ENCODE measurements at places on chromosomes 12 and 14. TPM values are rescaled to one million over a fixed set of nuclear protein-coding genes. Genes with fewer than 3 reads are reported as not detected.

Gene KLRD1
- 13.3 TPM for total RNA-seq

- no peak overlapping the region for H3K4me3 ChIP-seq
- H3K27me3 ChIP-seq = no peaks in the 10 kb centered on the region
- no peak overlapping the region for H3K27ac ChIP-seq
- H3K4me1 ChIP-seq = no peaks in the 10 kb centered on the region
Measured at GRCh38 chr12:18982226-18982949, 147.1 kb upstream of the PLEKHA5 start.

Gene DNAJC22
- 0.67 TPM for total RNA-seq

Gene RFLNA
- 1.0 TPM for total RNA-seq

Gene SIRT4
- 2.4 TPM for total RNA-seq

Gene TMEM229B
- total RNA-seq = 5.4 TPM

Gene A2M
- 2,772 TPM for total RNA-seq

GRCh38 chr12:321606-322326 is 59.1 kb upstream of the SLC6A13 start:
- H3K4me1 ChIP-seq = no peaks in the 10 kb centered on the region
- no peak overlapping the region for H3K27ac ChIP-seq
- no peaks in the 10 kb centered on the region for H3K27me3 ChIP-seq
- no peak overlapping the region for H3K4me3 ChIP-seq
- no peak for DNase-seq
- peaks cover 100% of the 10 kb centered on the region for H3K36me3 ChIP-seq

DNA sequence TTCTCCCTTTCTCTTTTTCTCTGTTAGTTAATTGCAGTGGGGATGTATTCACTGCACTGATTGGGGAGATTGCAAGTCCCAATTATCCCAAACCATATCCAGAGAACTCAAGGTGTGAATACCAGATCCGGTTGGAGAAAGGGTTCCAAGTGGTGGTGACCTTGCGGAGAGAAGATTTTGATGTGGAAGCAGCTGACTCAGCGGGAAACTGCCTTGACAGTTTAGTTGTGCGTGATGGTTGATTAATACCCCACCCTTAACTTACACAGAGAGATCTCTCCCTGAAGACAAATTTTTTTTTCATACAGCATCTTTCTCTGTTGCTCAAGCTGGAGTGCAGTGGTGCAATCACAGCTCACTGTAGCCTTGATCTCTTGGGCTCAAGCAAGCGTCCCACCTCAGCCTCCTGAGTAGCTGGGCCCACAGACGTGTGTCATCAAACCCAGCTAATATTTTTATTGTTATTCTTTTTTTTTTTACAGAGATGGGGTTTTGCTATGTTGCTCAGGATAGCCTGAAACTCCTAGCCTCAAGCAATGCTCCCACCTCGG is 4.6 kb downstream of the C1S start:
- no peaks in the 10 kb centered on the region for H3K27me3 ChIP-seq
- no peak overlapping the region for H3K27ac ChIP-seq
- peaks cover 10% of the 10 kb centered on the region for H3K36me3 ChIP-seq
- no peak overlapping the region for H3K4me3 ChIP-seq
- DNase-seq = no peak
